ENCODE measurements at places on chromosomes 2 and 18.

DNA sequence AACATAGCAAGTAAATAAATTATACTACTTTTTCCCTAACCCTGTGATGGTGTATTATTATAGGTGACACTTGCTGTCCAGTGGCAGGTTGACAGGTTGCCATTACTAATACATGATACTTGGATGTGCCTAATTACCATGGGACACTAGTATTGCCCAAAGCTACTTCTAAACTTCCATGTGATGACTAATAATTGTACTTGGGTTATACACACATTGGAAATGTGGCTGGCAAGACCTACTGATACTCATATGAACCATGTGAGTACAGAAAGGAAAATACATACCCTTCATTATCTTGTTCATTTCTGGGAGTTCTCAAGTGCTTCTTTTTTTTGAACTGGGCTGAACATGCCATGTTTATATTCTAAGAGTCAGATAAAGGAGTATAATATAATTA lies 156.4 kb downstream of the IKZF2 start:
- no peak for DNase-seq

GRCh38 chr2:172431993-172432392 lies 4.6 kb downstream of the ITGA6 start:
- no peak for DNase-seq

DNA sequence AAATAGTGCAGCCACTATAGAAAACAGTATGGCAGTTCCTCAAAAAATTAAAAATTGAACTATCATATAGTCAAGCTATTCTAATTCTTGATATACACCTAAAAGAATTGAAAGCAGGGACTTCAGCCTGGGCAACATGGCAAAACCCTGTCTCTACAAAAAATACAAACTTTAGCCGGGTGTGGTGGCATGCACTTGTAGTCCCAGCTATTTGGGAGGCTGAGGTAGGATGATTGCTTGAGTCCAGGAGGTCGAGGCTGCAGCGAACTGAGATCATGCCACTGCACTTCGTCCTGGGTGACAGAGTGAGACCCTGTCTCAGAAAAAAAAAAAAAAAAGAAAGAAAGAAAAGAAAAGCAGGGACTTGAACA lies 279.5 kb upstream of the STON1 start:
- DNase-seq = no peak

DNA sequence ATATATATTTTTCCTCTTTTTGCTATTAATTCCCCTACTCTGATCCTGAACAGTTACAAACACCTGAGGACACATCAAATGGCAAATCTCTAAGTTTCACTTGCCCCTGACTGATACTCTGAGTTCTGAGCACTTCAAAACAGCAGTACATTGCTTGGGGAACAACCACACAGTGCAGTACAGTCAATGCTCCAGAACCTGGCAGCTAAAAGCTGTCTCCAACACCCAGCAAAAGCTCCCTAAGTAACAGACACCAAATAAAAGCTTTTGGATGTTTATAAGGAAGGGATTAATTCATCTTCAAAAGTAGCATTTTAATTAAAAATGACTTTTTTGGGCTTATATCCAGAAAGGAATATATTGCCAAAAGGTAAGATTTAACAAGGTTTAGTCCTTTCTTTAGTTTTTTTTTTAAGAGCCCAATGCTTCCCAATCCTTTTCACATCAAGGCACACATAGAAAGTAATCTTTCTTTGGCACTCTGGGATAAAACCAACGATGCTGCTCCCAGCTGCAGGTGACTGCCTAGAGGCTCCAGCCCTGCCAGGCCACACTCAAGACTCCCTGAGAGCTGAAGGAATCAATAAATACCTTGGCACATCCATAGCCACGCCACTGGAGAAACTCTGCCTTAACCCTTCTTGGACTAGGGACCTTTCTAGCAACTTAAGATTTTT lies 164.9 kb upstream of the ZFP36L2 start:
- no peak for DNase-seq

DNA sequence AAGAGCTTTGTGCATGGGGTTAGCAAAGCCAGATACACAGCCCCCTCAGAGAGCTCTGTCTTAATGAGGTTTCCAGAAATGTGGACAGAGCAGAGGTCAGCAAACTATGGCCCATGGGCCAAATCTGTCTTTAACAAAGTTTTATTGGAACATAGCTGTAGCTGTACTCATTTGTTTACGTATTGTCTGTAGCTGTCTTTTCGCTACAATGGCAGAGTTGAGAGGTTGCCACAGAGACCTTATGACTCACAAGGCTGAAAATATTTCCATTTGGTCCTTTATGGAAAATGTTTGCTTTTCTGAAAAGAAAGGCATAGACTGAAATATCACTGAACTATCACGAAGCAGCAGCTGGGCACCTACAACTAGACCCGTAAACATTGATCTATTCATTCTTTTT lies 841.8 kb downstream of the SLC4A3 start:
- DNase-seq = no peak

DNA sequence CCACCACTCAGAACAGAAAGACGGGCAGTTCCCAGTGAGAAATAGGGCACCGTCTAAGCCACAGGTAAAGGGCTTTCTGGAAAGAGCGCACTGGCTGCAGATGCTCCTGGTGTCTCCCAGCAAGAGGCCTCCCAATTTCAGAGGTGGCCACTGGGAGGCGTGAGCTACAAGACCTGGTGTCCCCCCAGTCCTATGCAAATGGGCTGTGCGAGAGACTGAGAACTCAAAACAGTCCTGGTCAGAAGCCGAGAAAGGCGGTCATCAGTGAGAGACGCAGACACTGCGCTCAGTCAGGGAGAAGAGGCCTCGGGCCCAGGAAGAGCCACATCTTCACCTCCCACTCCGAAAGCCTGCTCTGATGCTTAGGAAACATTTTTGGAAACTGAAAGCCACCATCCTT lies 179.5 kb downstream of the EIPR1 start:
- no peak for DNase-seq

- no peak for DNase-seq
These were observed 99.3 kb downstream of the KLHL29 start for GRCh38 chr2:23484275-23484674.

GRCh38 chr18:3715231-3716080 lies 265.5 kb downstream of the TGIF1 start:
- DNase-seq = no peak

GRCh38 chr2:102117472-102117858 lies 25.1 kb upstream of the IL1R1 start:
- DNase-seq = no peak

DNA sequence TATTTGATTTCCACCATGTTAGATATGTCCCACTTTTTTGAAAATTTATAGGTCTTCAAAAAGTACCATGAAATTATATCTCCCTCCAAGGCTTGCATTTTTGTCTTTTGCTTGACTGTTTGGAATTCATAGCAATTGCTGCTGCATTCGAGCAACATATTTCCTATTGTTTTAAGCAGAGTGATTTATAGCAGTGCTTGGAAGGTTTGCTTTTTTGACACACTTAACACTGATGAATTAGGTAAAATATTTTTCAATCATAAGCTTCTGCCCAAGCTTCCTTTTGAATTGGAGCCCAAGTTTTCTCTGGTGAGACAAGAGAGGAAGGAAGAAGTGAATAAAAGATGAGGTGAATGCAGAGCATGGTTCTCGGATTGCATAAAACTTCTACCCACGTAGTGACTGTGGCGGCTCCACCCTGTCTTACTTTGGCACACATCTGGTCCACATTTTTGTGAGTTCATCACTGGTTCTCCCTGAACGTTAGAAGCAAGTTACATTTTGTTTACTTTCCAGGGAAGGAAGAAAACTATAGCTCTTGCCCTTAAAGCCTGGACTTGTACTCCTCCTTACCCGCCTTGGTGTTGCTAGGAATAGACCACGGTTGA lies 667.0 kb downstream of the TSN start:
- DNase-seq = no peak

GRCh38 chr18:74930616-74931015 lies 278.3 kb downstream of the PTGR3 start:
- DNase-seq = no peak

Measured in stimulated activated CD4-positive, alpha-beta T cell treated with anti-CD3 and anti-CD28 coated beads, Interleukin-15, amount 100 ng/mL, for 1 hour (primary cell).